ENCODE measurements at places on chromosomes 5 and 9.
A peak's percentile ranks its signal among the peaks of the same experiment; 100 is the strongest.

DNA sequence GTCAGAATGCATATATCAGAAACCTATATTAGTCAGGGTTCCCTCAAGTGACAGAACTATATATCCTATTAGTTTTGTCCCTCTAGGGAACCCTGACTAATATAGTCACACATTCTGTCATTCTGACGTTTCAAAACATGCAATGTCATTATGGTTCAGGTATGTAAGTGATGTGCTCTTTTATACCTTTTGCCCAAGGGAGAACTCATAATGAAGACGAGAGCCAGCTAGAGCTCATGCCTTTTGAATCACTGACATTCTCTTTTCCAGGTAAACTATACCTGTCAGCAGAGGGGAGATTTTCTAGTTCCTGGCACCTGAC, 576.7 kb downstream of the LRRC70 start:
- no peak for DNase-seq

- no peak for DNase-seq
Measured at GRCh38 chr5:61669531-61669930, 337.5 kb downstream of the ZSWIM6 start.

- peak; percentile 4 for DNase-seq
Measured at GRCh38 chr9:110142868-110143481, 65.0 kb downstream of the C9orf152 start.

DNA sequence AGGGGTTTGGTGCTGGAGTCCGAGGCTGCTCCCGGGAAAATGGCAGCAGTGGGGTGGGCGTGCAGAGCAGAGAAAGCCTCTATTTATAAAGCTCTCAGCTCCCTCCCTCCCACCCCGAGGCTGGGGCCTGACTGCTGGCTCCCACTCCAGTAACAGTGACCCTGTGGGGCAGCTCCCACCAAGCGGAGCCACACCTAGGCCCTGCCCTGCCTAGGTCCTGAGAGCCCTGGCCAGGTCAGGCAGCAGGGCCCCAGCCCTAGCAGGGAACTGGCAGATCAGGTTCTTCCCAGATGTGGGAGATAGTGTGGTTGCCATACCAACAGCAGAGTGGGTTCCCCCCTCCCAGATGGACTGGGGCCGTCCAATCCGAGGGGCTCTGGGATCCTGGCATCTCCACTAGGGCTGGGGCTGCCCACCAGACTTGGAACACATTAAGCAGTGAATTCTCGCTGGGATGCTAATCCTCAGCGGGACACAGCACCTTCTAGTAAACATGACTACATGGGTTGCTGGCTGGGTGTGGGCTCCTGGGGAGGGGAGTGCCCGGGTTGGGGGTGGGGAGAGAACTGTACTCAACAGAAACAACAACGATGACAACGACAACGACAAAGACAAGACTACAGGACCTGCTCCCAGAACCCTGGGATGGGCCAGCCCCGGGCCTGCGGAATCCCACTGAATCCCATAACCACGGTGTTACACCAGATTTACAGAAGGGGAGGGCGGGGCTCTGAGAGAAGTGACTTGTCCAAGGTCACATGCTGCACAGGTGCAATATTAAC, 1.5 kb downstream of the SH3GLB2 start:
- no peak for DNase-seq

- no peak for DNase-seq
Measured at GRCh38 chr5:93008502-93009207, 572.4 kb downstream of the NR2F1-AS1 start.

DNA sequence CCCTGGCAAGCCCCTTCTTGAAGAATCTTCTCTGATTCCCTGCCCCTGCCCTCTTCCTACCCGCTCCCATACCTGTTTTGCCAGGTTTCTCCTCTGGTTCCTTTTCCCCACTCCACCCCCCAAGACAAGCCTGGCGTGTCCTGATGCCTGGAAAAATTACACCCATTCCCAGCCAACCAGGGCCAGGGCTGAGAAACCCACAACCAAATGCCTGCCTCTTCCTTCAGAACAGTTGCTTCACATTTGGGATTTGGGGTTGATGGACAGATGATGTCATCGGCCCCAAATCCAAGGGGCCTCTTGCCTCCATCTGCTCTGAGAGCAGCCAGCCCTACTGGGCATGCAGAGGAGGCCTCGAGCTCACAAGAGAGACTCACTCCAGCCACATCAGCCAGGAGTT, 8.8 kb upstream of the NEK6 start:
- peak; percentile 78 for DNase-seq

DNA sequence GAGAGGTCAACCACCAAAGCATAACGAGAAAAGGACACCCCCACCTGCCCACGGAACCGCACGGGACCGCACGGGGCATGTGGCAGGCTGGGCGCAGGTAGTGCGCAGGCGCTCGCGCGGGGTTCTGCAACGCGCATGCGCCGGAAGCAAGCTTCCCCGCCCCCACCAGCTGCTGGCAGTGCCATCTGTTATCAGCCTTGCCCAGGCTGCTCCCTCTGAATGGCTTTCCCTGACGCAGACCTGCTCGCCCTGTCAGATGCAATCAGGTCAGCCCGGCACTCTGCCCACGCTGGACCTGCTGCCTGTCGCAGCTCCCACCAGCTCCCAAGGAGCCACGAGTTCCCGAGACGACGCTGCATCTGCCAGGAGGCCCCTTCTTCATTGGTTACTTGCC, 22.8 kb downstream of the PTCH1 start:
- DNase-seq, result peak; percentile 58

DNA sequence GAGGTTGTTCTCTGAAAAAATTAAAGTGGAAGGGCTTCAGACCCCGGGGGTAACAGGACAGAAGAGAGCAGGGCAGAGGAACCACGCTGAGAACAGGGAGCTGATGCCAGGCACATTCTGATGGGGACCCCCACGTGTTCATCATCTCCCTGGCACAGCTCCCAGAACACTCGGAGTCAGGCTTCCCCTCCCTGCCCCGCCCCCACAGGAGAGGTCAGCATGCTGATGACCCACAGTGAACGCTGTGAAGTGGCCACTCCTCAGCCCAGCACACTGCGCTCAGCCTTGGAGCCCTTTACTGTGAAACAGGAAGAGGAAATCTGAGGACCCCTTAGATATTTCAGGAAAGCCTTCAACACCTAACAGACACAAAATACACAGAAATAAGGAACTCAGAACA, 16.4 kb downstream of the RETREG1 start:
- DNase-seq, result no peak

GRCh38 chr5:148826739-148827070, 294 bp downstream of the ADRB2 start:
- DNase-seq, result no peak

GRCh38 chr5:179880066-179880650, 21.5 kb upstream of the MRNIP start:
- no peak for DNase-seq

DNA sequence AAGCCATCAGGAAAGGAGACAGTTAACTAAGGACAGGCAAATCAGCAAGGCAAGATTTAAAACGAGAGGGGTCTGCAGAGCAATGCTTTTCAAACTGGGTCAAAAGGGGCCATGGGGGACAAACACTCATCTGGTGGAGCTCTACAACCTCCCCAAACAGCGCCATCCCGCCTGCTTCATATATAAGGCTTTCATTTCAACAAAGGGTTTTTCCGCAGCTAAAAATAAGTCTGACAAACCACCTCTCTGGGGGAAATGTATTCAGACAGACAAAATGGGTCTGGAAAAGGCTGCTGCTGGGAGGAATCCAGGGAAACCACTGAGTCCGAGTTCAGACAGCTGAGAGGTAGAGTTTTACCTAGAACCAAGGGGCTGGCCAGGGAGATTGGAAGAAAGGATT, 8.3 kb upstream of the SEPTIN8 start:
- DNase-seq, result no peak

GRCh38 chr5:29547236-29547865, 1646.1 kb upstream of the CDH6 start:
- DNase-seq, result no peak

DNA sequence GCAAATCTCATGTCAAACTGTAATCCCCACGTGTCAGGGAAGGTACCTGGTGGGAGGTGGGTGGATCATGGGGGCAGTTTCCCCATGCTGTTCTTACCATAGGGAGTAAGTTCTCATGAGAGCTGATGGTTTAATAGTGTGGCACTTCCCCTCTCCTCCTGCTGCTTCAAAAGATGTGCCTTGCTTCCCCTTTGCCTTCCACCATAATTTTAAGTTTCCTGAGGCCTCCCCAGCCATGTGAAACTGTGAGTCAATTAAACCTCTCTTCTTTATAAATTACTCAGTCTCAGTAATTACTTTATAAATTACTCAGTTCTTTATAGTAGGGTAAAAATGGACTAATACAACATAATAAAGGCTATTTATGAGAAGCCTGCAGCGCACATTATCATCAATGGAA, 7.1 kb upstream of the CNTRL start:
- DNase-seq, result no peak

DNA sequence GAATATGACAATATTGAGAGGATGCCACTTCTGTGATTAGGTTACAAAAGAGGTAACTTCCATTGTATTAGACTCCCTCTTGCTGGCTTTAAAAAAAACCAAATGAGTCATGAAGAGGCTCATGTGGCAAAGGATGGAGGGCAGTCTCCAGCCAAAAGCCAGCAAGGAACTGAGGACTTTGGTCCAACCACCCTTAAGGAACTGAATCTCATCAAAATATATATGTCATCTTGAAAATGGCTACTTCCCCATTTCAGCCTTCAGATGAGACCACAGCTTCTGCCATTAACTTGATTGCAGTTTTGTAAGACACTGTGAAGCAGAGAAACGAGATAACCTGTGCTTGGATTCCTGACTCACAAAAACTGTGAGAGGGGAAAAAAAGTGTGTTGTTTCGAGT, 15.5 kb upstream of the TRIM32 start:
- DNase-seq, result no peak

- DNase-seq, result no peak
Measured at GRCh38 chr9:80649496-80649895, 1039.9 kb downstream of the TLE1 start.

DNA sequence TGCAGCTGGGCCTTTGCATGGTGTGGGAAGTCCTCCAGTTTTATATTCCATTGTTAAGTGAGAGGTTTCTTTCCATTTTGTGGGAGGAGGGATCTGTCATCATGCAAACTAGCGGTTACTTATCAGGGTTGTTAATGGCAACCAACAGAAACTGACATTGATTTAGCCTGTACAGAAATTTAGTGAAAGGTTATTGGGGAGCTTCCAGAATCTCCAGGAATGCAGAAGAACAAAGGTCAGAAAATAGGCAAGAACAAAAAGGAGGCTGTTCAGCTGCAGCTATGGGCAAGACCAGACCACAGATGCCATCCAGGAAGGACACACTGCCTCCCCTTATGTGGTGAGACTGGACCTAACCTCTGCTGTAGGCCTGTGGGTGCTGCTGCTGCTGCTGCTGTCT, 395.8 kb downstream of the KDM4C start:
- DNase-seq, result no peak

GRCh38 chr9:89497257-89497963, 503 bp downstream of the SEMA4D start:
- no peak for DNase-seq

DNA sequence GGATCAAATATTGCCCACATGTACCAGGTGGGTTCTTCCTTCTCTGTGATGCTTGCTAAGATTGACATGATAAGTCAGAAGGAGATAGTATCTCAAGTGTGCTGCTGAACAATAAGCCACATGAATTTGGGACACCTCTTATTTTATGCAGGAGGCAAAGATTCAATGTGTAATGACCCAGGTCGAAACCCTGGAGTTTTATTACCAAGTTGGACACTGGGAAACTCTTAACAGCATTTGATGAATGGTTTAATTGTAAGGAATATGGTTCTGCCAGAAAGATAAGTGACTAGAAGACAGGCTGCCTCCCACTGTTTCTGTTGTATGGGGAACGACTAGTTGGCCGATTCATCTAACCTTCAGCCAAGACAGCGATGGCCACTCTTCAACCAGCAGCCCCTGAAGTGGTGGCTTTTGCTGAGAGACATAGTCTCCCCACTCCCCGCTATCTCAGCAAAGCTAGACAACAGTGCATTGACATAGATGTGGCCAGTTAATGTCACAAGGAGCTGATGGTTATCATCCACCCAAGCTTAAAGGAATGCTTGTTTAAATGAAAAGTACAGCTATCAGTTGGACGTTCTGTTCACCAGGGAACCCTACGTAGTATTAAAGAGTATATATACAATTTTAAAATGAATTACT, 407.7 kb downstream of the KDM4C start:
- no peak for DNase-seq

GRCh38 chr9:32456564-32456963, 69.4 kb downstream of the RIGI start:
- no peak for DNase-seq

DNA sequence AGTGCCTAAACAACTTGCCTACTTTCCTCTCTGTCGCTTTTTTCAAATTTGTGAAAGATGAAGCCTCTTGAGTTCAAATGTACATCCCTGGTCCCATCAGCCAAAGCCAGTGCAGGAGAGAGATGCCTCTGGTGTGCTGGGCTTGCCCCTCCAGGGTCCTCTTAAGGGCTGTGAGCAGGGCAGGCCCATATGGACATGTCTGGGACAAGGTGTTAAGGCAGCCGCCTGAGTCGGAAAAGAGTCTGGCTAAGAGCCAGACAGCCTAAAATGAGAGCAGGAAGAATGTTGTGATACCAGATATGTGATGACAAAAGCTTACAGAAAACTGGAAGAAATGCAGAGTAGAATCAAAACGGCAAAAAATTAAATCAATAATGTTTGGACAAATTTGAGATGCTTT, 72.5 kb downstream of the APTX start:
- DNase-seq, result peak; percentile 19

GRCh38 chr9:88572684-88573083, 37.7 kb downstream of the NXNL2 start:
- DNase-seq, result no peak

DNA sequence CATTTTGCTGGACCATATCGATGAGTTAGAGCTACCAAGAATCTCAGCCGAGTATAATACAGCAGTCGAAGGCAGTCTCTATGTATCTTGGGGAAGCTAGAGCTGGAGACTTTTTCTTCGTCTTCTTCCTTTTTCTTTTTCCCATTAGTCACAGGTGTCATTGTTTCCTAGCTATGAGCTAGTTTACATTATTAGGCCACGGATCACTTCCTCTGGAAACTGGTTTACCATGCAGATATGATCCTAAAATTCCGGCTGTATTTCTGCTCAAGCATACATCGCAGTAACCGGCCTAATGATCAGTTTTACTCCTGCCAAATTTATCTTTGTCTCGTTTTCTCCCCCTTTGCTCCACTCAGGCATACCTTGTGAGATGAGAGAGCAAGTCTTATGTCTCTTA, 312.8 kb downstream of the ARHGAP26 start:
- DNase-seq, result no peak

DNA sequence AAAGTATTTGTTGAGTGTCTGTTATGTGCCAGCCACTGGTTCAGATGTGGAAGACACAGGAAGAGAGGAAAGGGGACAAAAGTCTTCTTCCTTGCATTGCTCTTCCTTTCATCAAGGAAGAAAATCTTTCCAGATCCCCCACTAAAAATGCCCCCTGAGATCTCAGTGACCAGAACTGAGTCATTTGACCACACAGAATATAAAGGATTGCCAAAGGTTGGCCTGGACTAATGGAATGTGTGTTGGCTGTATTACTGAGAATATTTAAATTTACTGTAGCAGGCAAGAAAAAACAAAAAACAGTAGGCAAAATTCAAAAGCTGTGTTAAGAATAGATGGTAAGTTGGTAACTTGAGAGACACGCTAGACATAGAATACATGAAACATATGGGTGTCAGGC, 10.0 kb upstream of the SEPTIN8 start:
- no peak for DNase-seq

All from DMS 273 treated with DMSO at 0.1 percent for 48 hours (cell line).